Thoracic aorta (tissue), 2 donors: ENCODE measurements at places on chromosomes 3 and 15. TPM values are rescaled to one million over a fixed set of nuclear protein-coding genes. Genes with fewer than 3 reads are reported as not detected.

The CFAP161 gene
- not detected for total RNA-seq

The CPNE9 gene
- total RNA-seq: not detected

DNA sequence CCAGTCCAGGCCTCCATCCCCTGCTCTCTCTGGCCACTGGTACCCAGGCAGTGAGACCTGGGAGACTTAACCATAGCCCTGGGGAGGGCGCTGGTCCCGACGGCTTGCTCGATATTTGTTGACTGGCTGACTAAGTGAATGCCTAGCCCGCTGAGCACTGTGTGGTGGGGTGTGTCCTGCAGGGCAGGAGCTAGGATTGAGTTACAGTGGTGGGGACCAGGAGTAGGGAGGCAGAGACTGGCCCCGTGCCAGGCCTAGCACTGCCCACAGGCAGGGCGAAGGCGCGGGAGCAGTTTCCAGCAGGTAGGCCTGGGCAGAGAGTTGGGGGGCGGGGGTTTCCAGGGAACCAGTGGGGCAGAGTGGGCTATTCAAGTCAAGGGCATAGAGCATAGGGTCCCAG is at the start of gene VILL:
VILL (plus strand) TSS at position 260 of the 400 bp plus-strand sequence. CDS start 2,887 bp downstream, outside the sequence.
- H3K27me3 ChIP-seq: no peaks in the 10 kb centered on the region
- H3K4me3 ChIP-seq: no peak within 1 kb of the TSS
- DNase-seq: no peak
- H3K36me3 ChIP-seq: no peaks in the 10 kb centered on the region

DNA sequence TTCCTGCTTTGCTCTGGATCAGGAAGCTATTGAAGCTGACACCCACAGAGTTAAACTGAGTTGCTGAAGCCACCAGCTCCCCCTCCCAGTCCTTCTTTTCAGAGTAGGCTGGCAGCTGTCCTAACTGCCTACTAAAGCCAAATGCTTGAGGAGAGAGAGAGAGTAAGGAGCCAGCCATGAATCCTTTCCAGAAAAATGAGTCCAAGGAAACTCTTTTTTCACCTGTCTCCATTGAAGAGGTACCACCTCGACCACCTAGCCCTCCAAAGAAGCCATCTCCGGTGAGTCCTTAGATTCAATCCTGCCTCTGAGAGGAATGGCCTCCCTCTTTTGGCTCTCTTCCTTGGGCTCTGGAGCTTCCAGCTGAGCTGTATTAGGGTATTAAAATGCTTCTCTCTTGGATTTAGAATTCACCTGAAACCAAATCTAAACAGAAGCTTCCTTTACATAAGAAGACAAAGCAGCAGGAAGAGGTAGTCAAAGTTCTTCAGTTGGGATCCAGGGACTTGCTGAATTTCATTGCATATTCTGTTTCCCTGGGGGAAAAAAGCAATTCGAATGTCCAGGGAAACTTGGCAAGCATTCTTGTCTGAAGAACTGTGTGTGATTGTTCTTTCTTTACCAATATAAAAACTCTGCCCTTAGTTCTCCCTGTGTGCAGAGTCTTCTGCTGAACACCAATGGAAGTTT is at the start of gene SLC15A2:
SLC15A2 (plus strand) TSS at position 101 of the 690 bp plus-strand sequence; CDS start at position 177, 76 bp downstream.
- H3K36me3 ChIP-seq: no peaks in the 10 kb centered on the region
- no peak within 1 kb of the TSS for H3K27ac ChIP-seq
- peak within 1 kb of the TSS; percentile 49 for H3K4me3 ChIP-seq
- DNase-seq: no peak
- peaks cover 8% of the 10 kb centered on the region for H3K4me1 ChIP-seq

- peak overlapping the region; percentile 75 for H3K27ac ChIP-seq
- peak; percentile 78 for DNase-seq
- no peaks in the 10 kb centered on the region for H3K27me3 ChIP-seq
- peaks cover 7% of the 10 kb centered on the region for H3K4me1 ChIP-seq
These were observed 39.1 kb downstream of the SYNM start for GRCh38 chr15:99143655-99144610.
